ENCODE measurements at places on chromosomes 4 and X.

DNA sequence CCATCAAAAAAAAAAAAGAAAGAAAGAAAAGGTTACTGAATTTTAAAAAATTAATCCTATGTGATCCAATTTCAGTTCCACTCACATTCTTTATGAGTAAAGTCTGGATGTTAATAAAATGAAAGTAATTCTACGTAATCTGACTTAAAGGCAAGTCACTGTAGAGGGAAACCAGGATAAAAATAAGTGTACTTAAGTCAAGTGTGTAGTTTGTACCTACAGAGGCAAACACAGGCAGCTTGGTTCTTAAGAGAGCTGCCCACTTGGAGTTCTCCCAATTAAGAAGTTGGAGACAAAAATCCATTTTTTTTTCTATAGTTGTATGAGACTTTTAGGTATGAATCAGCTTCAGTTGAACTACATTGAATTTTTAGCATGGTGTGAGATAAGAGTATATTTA lies 7.0 kb upstream of the LRAT start:
- no peak for DNase-seq

DNA sequence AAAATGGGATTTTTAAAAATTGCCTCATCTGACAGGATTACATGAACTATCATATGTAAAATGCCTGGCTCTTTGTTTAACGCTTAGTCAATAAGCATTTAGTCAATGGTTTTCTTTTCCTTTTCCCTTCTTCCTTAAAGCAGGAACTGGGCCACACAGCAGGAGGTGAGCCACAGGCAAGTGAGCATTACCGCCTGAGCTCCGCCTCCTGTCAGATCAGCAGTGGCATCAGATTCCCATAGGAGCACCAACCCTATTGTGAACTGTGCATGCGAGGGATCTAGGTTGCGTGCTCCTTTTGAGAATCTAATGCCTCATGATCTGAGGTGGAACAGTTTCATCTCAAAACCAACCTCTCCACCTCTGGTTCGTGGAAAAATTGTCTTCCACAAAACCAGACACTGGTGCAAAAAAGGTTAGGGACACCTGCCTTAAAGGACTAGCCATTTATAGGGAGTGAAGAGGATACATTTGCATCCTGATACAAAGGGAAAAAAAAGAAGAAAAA lies 306.1 kb downstream of the FBXW7 start:
- no peak for DNase-seq

- DNase-seq = no peak
Measured at GRCh38 chr4:92497141-92497540, 193.4 kb downstream of the GRID2 start.

- DNase-seq = no peak
Measured at GRCh38 chr4:101172369-101172768, 175.0 kb downstream of the PPP3CA start.

DNA sequence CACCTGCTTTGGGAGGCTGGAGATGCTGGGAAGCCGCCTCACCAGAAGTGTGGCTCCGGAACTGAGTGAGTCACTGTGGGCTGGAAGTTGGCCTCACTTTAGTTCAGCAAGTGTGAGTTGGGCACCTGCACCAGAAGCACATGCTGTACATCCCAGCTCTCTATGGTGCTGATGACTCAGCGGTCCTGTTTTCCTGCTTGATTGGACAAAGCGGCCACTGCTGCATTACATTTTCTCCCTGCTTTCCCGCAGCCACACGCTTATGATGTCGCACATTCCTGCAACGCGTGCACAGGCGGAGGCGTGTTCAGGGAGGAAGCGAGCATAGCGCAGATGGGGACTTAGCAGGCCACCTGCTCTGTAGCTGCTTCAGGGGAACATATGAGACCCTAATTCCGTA lies 26.7 kb upstream of the CLDN34 start:
- DNase-seq = no peak

GRCh38 chrX:80828232-80828631 lies 18.6 kb upstream of the BRWD3 start:
- no peak for DNase-seq

DNA sequence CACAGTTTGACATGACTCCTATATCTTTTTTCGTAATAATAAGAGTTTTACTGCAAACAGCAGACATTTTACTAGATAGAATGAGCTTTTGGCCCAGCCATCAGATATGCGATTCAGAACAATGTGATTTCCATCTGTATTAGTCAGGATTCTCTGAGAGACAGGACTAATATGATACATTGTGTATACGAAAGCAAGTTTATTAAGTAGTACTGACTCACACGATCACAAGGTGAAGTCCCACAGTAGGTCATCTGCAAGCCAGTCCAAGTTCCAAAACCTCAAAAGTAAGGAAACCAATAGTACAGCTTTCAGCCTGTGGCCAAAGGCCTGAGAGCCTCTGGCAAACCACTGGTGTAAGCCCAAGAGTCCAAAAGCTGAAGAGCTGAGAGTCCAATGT lies 24.1 kb downstream of the CXCL8 start:
- no peak for DNase-seq

DNA sequence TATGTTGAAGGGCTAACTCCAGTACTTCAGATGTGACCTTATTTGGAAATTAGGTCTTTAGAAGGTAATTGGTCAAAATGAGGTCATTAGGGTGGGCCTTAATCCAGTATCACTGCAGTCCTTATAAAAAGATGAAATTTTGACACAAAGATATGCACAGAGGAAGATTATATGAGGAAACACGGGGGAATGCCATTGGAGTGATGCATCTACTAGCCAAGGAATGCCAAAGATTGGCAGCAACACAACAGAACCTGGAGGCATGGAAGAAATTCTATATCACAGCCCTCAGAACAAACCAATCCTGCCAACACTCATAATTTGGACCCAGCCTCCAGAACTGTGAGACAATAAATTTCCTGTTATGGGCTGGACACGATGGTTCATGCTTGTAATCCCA lies 17.6 kb downstream of the TRIM61 start:
- DNase-seq = no peak

GRCh38 chr4:8280876-8281440 lies 11.4 kb downstream of the HTRA3 start:
- DNase-seq = no peak

GRCh38 chr4:93879919-93880318 lies 51.4 kb downstream of the ATOH1 start:
- no peak for DNase-seq

GRCh38 chr4:40262861-40263260 lies 66.0 kb downstream of the RHOH start:
- DNase-seq = no peak

GRCh38 chrX:108699368-108699767 lies 37.0 kb downstream of the IRS4 start:
- DNase-seq = no peak

DNA sequence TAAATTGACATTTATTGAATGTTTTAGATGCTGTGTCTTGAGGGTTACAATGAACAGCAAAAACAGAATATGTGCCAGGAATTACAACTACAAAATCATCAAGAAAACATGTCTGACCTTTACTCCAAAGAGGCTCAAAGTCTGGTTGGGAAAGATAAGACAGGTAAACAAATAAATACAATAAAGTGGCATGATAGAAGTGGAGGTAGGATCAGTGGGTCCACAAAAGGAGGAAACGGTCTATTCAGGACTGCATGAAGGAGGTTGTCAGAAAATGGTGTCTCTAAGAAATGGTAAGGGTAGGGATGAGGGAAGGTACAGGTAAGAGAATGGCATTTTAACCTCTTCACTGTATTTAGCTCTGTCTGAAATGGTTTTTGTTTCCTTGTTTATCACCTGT lies 3.8 kb downstream of the ARHGEF38 start:
- no peak for DNase-seq

GRCh38 chr4:159107203-159107925 lies 4.5 kb downstream of the RAPGEF2 start:
- DNase-seq = no peak

DNA sequence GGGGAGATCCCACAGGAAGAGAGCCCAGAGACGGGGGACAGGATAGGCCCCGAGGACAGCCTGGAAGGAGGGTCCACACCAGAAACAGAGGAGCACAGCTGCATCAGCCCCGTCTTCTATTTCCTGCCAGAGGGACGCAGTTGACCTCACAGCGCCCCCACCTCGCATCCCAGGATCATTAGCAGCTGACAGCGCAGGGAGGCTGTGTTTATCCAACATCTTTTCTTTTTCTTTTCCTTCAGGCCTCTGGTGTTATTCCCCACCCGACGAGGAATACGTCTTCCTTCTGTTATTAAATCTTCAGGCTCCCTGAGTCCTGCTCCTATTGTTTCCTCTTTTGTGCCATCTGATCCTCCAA lies 75.4 kb downstream of the DCHS2 start:
- peak; percentile 58 for DNase-seq

GRCh38 chrX:73828080-73828720 lies 265.2 kb downstream of the CHIC1 start:
- DNase-seq = no peak

GRCh38 chr4:165403637-165404036 lies 24.8 kb downstream of the CPE start:
- no peak for DNase-seq

- no peak for DNase-seq
Measured at GRCh38 chrX:29555465-29556091, 659.8 kb upstream of the MAGEB2 start.

GRCh38 chrX:65420154-65420553 lies 114.4 kb downstream of the LAS1L start:
- DNase-seq = no peak

DNA sequence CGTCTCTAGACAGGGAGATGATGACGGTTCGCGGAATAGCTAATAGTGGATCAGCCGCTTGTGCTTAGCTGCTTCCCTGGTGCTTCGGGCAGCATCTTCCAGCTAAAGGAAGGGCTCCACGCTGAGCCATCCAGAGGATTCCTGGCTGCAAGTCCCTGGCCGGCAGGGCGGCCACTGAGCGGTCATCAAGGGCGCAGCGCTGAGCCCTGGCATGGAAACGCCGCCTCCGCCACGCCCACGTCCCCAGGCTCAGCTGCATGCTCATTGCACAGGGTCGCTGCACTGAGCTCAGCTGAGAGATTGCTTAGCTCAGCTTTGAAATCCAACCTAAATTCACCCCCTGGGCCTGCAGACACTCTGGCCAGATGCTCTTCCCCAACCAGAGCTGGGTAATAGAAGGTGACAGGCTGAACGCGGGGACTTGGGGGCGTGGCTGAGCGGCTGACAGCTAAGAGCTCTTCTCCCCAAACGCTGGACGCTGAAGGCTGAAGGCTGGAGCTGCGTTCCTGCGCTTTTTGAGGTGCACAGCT lies 118.2 kb upstream of the KIT start:
- peak; percentile 86 for DNase-seq

DNA sequence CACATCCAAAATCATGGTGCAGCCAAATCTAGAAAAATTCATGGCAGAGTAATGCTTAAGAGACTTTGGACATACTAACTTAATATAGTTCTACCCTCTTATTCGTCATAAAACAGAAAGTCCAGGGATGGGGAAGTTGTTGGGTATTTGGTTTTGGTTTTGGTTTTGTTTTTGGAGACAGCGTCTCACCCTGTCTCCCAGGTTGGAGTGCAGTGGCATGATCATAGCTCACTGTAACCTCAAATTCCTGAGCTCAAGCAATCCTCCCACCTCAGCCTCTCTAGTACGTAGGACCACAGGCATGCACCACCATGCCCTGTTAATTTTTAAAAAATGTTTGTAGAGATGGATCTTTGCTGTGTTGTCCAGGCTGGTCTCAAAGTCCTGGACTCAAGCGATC lies 271.8 kb upstream of the TENM3 start:
- DNase-seq = no peak

GRCh38 chrX:70664726-70665125 lies 220.1 kb downstream of the DLG3 start:
- no peak for DNase-seq

- no peak for DNase-seq
Measured at GRCh38 chr4:143358923-143359643, 22.4 kb downstream of the GAB1 start.

DNA sequence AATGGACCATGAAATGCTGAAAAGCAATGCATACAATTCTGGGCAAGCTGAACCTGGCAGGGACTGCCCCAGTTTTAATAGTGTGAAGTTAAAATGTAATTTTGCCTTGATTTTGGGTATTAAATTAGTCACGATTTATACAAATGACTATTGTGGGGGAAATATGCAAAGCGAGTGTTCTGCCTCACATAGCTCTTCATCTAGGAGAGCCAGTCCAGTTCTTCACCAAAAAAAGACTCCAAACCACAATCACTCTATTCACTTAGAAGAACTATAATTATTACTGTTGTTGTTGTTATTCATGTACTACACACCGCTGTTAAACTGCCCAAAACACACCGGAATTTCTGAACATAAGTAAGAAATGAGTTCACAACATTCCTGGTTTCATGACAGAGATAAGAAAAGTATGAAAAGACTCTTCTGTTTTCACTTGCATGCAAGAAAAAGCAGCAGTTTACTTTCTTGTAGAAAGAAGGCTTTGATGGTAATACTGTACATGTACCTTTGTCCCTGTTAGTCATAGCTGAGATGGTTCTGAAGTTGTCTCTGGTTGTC lies 101.9 kb downstream of the QRFPR start:
- DNase-seq = no peak

GRCh38 chr4:3124070-3124767 lies 49.7 kb downstream of the HTT start:
- DNase-seq = no peak

- no peak for DNase-seq
Measured at GRCh38 chrX:27910412-27910811, 70.8 kb downstream of the DCAF8L1 start.

GRCh38 chrX:85499400-85499799 lies 119.9 kb upstream of the POF1B start:
- DNase-seq = no peak

- no peak for DNase-seq
Measured at GRCh38 chrX:31845003-31845402, 773.2 kb upstream of the FTHL17 start.

- peak; percentile 59 for DNase-seq
Measured at GRCh38 chrX:33725535-33726210, 406.4 kb downstream of the FAM47A start.

DNA sequence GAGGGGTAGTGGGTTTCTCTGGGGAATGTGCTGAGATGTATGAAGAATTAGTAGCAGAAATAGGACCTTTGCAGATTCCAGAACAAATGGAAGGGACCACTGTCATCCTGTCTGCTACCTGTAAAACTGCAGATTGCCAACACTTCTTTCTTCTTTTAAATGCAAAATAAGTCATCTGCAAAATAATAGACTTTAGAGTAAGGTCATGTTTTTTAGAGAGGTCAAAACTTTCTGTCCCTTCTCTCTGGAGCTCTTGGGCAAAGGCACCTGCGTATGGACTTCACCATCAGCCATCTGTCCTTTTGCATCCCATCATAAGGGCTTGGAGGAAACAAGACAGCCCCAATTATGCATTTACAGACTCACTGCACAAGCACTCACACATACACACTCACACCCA lies 121.1 kb upstream of the PPARGC1A start:
- no peak for DNase-seq

GRCh38 chrX:150615356-150615755 lies 46.9 kb downstream of the MTM1 start:
- DNase-seq = no peak

- DNase-seq = no peak
Measured at GRCh38 chr4:146439999-146440398, 81.7 kb downstream of the SLC10A7 start.

- DNase-seq = no peak
Measured at GRCh38 chr4:2406920-2407319, 11.5 kb downstream of the ZFYVE28 start.
